ENCODE measurements at places on chromosomes 4 and X.

GRCh38 chr4:112234952-112235609, 3.5 kb downstream of the AP1AR start:
- H3K36me3 ChIP-seq: no peaks in the 10 kb centered on the region
- peaks cover 2% of the 10 kb centered on the region for H3K4me1 ChIP-seq
- DNase-seq: peak; percentile 80
- H3K27me3 ChIP-seq: no peaks in the 10 kb centered on the region
- no peak overlapping the region for H3K27ac ChIP-seq

DNA sequence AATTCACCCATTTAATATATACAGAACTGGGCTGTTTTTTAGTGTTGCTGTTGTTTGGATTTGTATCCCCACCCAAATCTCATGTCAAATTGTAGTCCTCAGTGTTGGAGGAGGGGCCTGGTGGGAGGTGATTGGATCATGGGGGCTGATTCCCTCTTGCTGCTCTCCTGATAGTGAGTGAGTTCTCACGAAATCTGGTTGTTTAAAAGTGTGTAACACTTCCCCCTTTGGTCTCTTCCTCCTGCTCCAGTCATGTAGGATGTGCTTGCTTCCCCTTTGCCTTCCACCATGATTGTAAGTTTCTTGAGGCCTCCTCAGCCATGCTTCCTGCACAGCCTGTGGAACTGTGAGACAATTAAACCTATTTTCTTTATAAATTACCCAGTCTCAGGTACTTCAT, 141.6 kb upstream of the AADAT start:
- no peak overlapping the region for H3K27ac ChIP-seq
- H3K4me1 ChIP-seq: no peaks in the 10 kb centered on the region
- no peak overlapping the region for H3K4me3 ChIP-seq
- DNase-seq: no peak
- no peaks in the 10 kb centered on the region for H3K36me3 ChIP-seq

GRCh38 chr4:113701169-113701568, 60.4 kb downstream of the CAMK2D start:
- H3K27me3 ChIP-seq: no peaks in the 10 kb centered on the region
- DNase-seq: peak; percentile 18
- no peaks in the 10 kb centered on the region for H3K36me3 ChIP-seq

- H3K27me3 ChIP-seq: no peaks in the 10 kb centered on the region
- H3K4me1 ChIP-seq: no peaks in the 10 kb centered on the region
- DNase-seq: no peak
- no peak within 1 kb of the TSS for H3K4me3 ChIP-seq
- no peak within 1 kb of the TSS for H3K27ac ChIP-seq
Measured at GRCh38 chr4:70721747-70722146, at the start of gene RUFY3. Gene RUFY3, plus strand, starts transcription at chr4:70721964. Its CDS starts 610 bp downstream, at chr4:70722574.

GRCh38 chr4:26299254-26299882, 21.4 kb upstream of the RBPJ start:
- no peak overlapping the region for H3K27ac ChIP-seq
- H3K36me3 ChIP-seq: no peaks in the 10 kb centered on the region
- H3K4me1 ChIP-seq: no peaks in the 10 kb centered on the region
- no peak overlapping the region for H3K4me3 ChIP-seq
- DNase-seq: no peak

GRCh38 chrX:17987783-17988182, 126.7 kb upstream of the RAI2 start:
- no peak for DNase-seq
- no peak overlapping the region for H3K27ac ChIP-seq
- no peaks in the 10 kb centered on the region for H3K27me3 ChIP-seq
- no peaks in the 10 kb centered on the region for H3K36me3 ChIP-seq
- H3K4me3 ChIP-seq: no peak overlapping the region
- H3K4me1 ChIP-seq: no peaks in the 10 kb centered on the region

- no peak for DNase-seq
- no peaks in the 10 kb centered on the region for H3K27me3 ChIP-seq
- no peak overlapping the region for H3K4me3 ChIP-seq
- H3K4me1 ChIP-seq: no peaks in the 10 kb centered on the region
Measured at GRCh38 chr4:80073473-80074008, 512 bp upstream of the ANTXR2 start.

DNA sequence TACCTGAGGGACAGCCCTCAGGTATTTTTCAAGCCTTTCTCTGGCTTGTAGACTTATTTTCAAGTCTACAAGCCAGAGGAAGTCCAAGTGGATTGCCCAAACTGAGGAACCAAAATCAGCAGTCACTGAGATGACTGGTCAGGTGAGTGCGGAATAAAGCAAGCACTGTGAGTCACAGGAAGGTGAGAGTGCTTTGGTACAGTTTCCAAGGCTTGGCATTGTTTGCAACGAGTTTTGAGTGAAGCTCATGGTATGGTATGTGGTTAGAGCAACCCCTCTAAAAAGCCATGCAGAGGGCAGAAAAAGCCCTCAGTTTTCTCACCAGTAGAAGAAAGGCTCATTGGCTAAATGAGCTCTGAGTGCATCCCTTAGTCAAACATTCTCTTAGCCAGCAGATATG, 112.8 kb upstream of the EOLA2 start:
- H3K36me3 ChIP-seq: no peaks in the 10 kb centered on the region
- no peak for DNase-seq
- no peaks in the 10 kb centered on the region for H3K4me1 ChIP-seq
- H3K4me3 ChIP-seq: no peak overlapping the region

DNA sequence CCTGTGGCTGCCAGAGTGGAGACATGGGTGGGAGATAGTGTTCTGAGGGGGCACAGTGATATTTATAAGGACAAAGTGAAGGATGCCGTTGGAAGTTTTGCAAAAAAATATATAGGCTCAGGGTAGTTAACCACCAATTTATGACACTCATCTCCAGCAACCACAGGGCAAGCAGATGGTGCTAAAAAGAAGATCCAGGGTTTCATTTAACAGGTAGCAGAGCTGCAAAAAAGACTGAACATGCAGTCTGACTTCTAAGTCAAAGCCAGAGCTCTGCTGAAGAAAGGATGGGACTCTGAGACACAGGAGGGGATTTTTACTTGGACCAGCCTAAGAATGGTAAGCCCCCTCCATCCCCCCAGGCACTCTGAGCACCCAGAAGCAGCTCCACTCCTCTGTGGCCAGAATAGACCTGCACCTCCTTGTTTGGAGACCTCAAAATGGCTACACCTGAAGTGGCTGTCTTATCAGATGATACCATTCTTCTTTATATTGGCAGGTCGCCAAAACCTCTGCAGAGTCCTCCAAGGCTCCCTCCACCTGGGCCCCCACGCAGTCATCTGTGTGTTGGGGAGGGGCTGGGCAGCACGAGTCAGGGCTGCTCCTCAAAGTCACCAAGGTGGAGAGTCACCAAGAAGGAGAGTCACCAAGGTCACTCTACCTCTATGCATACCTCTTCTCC, 161.4 kb upstream of the FAM9B start:
- no peaks in the 10 kb centered on the region for H3K27me3 ChIP-seq
- no peaks in the 10 kb centered on the region for H3K36me3 ChIP-seq

DNA sequence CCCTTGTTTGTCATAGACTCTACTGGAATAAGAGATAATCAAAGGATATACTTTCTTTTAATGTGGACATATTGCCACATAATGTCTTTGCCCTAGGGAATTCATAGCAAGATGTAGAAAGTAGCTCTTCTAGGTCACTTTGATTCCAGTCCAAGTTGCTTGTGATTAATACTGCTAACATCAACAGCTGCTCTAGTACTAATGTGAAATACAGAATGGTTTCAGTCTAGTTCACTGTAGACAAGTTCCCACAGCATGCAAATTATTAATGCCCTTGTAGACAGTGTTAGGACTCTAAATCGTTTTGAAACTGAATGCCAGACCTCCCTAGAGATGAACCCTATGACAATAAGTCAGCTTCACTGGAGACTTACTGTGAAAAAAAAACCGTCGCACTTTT, 494.6 kb upstream of the ATOH1 start:
- H3K4me3 ChIP-seq: no peak overlapping the region
- H3K36me3 ChIP-seq: no peaks in the 10 kb centered on the region
- H3K27me3 ChIP-seq: no peaks in the 10 kb centered on the region
- peaks cover 2% of the 10 kb centered on the region for H3K4me1 ChIP-seq
- no peak overlapping the region for H3K27ac ChIP-seq

GRCh38 chrX:77003956-77004355, 443.2 kb upstream of the FGF16 start:
- no peak overlapping the region for H3K4me3 ChIP-seq
- H3K27me3 ChIP-seq: no peaks in the 10 kb centered on the region
- no peak for DNase-seq
- H3K4me1 ChIP-seq: no peaks in the 10 kb centered on the region
- no peak overlapping the region for H3K27ac ChIP-seq
- H3K36me3 ChIP-seq: no peaks in the 10 kb centered on the region

DNA sequence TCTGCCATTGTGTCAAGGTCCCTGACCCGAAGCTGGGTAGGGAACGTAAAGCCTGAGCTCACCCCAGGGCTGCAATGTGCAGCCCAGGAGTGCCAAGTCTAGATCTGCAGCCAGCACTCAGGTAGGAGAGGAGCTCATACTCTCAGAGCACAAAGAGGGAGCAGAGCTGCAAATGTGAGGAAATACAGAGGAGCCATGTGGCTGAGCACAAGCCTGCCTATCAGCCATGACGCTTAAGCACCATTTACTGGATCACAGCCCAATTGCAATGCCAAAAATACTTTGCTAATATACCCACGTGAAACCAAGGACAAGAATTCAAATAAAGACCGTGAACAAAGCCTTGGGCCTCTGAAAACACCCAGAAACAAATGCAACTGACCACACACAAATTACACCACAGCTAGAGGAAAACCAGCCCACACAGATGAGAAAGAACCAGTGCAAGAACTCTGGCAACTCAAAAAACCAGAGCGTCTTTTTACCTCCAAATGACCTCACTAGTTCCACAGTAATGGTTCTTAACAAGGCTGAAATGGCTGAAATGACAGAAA, 69.0 kb upstream of the HPF1 start:
- no peak for DNase-seq
- no peak overlapping the region for H3K4me3 ChIP-seq
- H3K36me3 ChIP-seq: no peaks in the 10 kb centered on the region
- no peaks in the 10 kb centered on the region for H3K4me1 ChIP-seq
- H3K27ac ChIP-seq: no peak overlapping the region

DNA sequence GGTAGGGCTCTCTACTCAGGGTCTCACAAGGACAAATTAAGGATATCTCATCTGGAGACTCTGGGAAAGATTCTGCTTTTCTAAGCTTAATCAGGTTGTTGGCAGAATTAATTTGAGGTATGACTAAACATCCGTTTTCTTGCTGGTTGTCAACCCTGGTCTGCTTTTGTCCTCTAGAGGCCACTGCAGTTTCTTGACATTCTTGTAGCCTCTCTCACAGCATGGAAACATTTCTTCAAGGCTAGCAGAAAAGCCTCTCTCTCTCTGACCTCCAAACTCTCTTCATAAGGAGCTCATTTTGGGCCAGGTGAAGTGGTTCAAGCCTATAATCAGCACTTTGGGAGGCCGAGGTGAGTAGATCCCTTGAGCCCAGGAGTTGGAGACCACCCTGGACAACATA, 749.5 kb upstream of the PCDH7 start:
- no peaks in the 10 kb centered on the region for H3K27me3 ChIP-seq
- H3K4me3 ChIP-seq: no peak overlapping the region
- no peak overlapping the region for H3K27ac ChIP-seq
- H3K4me1 ChIP-seq: no peaks in the 10 kb centered on the region
- no peaks in the 10 kb centered on the region for H3K36me3 ChIP-seq
- peak; percentile 80 for DNase-seq

DNA sequence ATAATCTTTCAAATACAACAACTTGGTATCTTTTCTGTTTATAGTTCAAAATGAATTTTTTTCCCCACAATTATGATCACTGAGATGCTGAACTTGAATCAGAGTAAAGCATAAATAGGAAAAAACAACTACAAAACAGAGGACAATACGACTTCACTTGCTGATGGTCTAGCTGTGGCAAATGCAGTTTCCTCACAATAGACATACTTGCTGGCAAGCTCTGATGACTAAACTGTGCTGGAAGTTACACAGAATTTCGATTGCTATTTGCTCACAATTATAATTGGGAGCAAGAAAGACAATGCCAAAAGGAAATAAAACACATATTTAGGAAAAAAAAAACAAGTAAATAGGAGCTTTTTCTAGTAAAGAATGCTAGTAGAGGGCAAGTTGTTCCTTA, 14.7 kb downstream of the VEGFC start:
- no peak overlapping the region for H3K27ac ChIP-seq
- no peaks in the 10 kb centered on the region for H3K4me1 ChIP-seq
- no peak for DNase-seq
- no peak overlapping the region for H3K4me3 ChIP-seq
- no peaks in the 10 kb centered on the region for H3K27me3 ChIP-seq

DNA sequence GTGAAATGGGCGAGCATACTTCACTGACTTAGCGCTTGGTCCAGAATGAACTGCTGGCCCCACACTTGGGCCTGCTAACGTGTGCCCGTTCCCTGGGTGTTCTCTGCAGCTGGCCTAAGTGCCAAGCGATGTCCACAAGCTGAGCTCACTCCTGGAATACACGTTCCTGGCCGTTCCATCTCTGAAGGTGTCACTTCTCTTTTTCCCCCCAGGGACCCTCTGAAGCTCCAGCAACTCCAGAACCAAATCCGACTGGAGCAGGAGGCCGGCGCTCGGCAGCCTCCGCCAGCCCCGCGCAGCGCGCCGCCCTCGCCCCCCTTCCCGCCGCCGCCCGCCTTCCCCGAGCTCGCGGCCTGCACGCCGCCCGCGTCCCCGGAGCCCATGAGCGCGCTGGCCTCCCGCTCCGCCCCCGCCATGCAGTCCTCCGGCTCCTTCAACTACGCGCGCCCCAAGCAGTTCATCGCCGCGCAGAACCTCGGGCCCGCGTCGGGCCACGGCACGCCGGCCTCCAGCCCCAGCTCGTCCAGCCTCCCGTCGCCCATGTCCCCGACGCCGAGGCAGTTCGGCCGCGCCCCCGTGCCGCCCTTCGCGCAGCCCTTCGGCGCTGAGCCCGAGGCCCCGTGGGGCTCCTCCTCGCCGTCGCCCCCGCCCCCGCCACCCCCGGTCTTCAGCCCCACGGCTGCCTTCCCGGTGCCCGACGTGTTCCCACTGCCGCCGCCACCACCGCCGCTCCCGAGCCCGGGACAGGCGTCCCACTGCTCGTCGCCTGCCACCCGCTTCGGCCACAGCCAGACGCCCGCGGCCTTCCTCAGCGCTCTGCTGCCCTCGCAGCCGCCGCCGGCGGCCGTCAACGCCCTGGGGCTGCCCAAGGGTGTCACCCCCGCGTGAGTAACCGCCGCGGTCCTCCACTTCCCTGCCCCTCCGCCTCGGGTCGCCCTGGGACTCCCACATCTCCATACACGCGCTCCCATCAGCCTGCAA, 132.3 kb downstream of the CBR4 start:
- H3K4me1 ChIP-seq: no peaks in the 10 kb centered on the region
- no peaks in the 10 kb centered on the region for H3K27me3 ChIP-seq
- no peak overlapping the region for H3K27ac ChIP-seq
- DNase-seq: peak; percentile 60
- H3K36me3 ChIP-seq: no peaks in the 10 kb centered on the region

Data from mesendoderm (in vitro differentiated cells).